ENCODE measurements at places on chromosomes 12 and 14.

DNA sequence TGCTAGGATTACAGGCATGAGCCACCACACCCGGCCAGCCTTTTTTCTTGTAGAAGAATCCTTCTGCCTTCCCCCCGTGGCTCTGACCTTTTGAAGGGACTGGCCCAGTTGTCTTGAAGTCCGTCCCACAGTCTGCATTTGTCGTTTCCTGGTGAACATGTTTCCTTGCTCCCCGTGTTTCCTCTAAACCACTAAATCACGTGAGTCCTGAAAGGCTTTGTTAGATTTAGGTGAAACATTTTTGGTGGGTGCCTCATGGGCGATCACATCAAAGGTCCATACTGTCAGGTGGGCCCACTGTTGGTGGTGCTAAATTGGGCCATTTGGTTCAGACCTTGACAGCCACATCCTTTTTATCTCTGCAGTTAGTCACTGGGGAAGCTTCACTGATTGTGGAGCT lies 26.3 kb downstream of the MLXIP start:
- DNase-seq: no peak

GRCh38 chr14:69827560-69827959 lies 30.5 kb upstream of the SLC10A1 start:
- no peak for DNase-seq

DNA sequence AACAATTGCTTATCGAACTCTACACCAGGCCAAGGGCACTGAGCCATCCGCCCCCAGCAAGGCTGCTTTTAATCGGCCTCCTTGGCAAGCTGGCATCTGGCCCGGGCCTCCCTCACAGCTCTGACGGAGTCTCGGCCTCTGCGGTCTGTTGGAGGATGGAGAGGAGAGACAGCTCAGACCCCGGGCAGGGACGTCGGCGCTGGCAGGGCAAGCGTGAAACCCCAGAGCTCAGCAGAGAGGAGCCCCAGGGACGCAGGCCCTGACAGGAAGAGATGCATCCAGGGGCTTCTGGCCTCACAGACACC lies 17.5 kb downstream of the CAMKK2 start:
- DNase-seq: peak; percentile 72

- DNase-seq: no peak
Measured at GRCh38 chr12:49165114-49165513, 23.8 kb downstream of the TUBA1A start.

- no peak for DNase-seq
Measured at GRCh38 chr12:52267699-52268098, 6.7 kb upstream of the KRT86 start.

Data from EL (cell line).